ENCODE measurements at places on chromosomes 16 and 17.
A peak's percentile ranks its signal among the peaks of the same experiment; 100 is the strongest.

DNA sequence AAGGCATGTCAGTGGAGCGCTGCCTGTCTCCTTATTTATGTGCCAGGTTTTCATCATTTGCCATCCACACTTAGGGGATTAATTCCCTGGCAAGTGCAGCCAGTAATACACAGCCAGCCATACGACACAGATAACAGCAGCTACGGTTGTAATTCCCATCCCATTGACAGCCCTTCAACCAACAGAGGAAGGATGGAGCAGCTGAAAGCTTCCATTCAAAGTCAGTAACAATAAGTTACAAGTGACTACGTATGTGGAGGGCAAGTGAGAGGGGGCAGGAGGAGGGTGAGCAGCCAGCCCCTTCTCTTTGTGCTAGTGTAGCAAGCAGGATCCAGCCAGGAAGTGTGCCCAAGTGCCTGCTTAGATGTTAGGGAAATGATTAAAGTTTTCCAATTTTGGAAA lies 53.8 kb upstream of the LYRM9 start:
- no peak for DNase-seq

- DNase-seq = no peak
Measured at GRCh38 chr17:8706431-8706830, 38.2 kb downstream of the CCDC42 start.

DNA sequence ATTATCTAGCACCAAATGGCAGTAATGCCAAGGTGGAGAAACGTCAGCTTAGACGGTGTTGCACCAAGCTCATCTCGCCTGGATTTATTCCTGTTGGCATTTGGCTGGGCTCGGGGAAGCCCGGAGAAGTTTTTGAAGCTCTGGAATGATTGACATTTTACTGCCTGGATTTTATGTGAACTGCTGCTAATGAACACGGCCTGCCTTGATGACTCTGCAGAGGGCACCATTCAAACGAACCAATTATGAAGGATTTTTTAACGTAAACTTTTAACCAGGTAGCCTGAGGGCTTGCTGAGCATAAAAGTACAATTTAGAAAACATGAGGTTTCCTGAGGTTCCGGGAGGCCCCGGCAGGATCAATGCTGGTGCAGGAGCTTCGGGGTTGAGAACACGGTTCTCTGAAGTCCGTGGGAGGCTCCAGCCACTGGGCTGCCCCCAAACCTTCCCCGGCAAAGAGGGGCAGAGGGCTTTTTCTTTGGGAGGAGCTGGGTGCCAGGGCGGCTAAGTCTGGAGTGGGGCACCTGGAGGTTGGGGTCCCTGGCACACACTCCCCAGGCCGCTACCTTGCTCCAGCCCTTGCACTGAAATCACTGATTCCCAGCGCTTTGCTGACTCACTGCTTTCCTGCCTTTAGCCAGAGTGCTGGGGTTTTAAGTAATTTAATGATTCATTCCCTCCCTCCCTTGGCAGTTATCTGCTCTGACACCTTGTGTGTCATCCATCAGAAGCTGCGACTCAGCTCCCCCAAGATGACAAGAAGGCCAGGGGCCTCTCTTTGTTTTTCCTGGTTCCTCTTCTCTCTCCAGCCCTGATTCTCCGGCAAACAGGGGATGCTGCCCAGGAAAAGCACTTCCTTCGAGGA lies 161.2 kb upstream of the IRX3 start:
- DNase-seq = peak; percentile 7

GRCh38 chr17:59361386-59361785 lies 29.9 kb downstream of the YPEL2 start:
- DNase-seq = peak; percentile 68

DNA sequence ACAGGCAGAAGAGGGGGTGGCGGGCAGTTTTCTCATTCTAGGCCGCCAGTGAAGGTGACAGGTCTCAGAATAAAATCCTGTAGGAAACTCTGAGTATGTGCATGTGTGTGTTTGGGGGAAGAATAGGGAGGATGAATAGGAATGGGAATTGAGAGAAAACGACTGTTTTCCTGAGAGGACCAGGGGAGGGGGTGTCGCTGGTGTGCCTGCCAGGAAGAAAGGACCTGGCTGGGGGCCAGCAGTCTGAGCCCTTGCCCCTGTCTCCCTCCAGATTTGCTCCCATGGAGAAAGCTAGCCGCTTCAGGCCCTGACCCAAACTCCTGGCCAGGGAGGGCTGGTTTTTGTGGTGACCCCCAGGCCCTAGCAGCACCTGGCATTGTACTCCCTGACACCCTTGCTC lies 14.4 kb downstream of the C17orf50 start:
- DNase-seq = no peak

GRCh38 chr16:19860166-19861041 lies 24.2 kb downstream of the GPRC5B start:
- peak; percentile 53 for DNase-seq

GRCh38 chr17:79799538-79800324 lies 2.9 kb upstream of the CBX8 start:
- DNase-seq = no peak
